ENCODE measurements at places on chromosomes 2 and 18.

DNA sequence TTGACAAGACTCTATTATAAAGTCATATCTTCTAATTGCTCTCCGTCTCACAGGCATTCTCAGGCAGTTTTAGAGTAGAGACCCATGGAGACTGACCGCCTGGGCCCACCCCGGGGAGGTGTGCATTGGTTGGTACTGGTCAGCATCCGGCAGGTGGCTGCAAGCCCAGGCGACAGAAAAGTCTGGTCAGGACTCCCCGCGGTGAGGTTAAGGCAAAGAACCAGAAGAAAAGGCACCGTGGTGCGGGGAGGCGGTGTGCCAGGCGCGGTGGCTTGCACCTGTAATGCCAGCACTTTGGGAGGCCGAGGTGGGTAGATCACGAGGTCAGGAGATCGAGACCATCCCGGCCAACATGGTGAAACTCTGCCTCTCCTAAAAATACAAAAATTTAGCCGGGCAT lies 32.5 kb downstream of the AMER3 start:
- no peak for DNase-seq

DNA sequence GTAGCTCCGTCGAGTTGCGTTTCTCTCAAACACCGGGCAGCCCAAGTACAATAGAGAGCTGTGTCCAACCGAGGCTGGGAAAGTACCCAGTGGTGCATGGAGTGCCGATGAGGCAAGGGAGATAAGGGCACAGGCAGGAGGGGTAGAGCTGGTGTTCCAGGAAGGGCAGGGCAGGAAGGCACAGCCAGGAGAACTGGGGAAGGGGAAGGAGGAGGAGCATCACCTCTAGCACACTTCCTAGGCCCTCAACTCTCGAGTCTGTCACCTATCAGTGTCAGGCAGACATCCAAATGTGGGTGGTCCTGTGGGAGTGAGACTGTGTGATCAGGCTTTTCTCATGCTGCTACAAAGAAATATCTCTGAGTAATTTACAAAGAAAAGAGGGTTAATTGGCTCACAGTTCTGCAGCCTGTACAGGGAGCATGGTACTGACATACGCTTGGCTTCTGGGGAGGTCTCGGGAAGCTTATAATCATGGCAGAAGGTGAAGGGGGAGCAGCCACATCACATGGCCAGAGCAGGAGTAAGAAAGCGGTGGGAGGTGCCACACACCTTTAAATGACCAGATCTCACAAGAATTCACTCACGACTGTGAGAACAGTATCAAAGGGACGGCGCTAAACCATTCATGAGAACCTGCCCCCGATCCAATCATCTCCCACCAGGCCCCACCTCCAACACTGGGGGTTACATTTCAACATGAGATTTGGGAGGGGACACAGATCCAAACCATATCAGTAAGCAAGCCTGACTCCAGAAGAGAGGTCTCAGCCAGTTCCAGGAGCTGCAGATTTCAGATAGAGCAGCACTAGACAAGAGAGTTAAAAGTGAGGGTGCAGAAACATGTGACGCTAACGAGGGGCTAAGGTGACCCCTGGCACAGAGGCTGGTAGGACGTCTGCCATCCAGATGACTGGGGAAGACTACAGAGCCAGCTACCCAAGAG lies 75.7 kb downstream of the MBOAT2 start:
- DNase-seq = no peak

DNA sequence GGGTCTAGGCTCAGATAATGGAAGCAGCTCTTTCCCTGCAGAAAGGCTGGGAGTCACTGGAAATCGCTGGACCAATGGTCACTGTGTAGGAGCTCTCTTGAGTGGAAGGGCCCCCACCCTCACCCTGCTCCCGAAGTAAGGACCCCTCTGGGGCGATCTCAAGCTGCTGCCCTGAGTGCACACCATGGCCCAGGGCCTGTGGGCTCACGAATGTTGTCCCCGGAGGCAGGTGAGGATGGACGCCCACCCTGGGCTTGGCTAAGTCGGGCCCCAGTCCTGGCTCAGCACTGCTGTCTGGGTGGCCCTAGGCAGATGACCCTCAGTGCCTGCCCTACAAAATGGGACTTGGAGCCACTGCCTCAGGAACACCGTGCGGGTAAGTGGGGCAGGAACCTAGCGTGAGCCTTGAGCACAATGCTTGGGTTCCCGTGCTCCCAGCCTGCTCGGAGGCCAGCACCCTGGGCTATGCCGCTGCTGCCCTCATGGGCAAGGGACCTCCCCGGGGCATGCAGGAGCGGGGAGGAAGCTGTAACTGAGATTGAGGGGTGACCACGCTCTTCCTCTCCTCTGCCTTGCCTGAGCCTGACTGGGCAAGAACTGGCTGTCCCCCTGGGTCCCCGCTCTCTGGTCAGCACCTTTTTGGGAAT lies 3.7 kb downstream of the D2HGDH start:
- no peak for DNase-seq

DNA sequence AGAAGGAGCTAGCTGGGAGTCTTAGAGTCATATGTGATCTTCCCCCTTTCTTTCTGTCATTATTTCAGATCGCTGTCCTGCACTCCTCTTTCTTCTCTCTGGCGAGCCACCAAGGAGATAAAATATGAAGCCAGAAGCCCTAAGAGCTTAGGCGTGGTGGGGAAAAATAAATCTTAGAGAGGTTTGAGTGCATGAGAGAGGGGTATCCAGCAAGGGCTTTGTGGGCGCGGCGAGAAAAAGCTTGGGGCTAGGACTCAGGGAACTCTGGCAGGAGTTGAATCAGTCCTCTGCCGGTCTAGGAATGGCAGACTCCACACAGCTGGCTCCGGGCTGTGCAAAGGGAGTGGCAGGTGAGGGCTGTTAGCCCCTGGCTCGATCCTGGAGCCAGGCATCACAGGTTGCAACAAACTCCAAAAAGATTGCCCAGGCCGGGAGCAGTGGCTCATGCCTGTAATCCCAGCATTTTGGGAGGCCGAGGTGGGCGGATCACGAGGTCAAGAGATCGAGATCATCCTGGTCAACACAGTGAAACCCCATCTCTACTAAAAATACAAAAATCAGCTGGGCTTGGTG lies 20.1 kb upstream of the IGFBP5 start:
- no peak for DNase-seq

- no peak for DNase-seq
Observed at GRCh38 chr2:59538398-59538911, 1015.0 kb downstream of the BCL11A start.

- no peak for DNase-seq
Observed at GRCh38 chr18:50057009-50057408, 137.9 kb downstream of the MYO5B start.

Measured in stimulated activated CD8-positive, alpha-beta memory T cell treated with anti-CD3 and anti-CD28 coated beads, Interleukin-7, amount 100 ng/mL, for 1 hour (primary cell).